ENCODE measurements at places on chromosomes 4 and X.
A peak's percentile ranks its signal among the peaks of the same experiment; 100 is the strongest.

DNA sequence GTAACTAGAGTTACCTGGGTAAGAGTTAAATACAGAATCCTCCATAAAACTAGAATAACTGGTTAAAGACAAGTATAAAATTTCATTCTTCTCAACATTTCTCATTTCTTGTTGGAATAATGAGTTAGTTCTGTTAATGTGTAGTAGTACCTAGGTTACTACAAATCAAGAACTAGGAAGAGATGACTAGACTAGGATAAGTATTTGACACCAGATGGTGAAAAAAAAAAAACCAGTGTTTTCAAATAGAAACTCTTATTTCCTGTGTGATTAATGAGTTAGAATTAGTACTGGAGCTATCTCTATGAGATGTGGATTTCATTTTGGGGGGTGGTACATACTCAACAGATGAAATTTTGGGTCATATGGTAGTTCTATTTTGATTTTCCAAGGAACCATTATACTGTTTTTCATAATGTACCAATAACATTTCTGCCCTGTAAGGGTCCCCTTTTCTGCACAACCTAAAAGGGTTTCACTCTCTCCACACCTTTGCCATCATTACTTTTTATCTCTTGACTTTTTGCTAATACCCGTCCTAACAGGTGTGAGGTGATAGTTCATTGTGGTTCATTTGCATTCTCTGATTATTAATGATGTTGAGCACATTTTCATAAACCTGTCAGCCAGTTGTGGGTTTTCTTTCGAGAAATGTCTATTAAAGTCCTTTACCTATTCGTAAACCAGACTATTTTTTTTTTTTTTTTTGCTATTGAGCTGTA is 1.7 kb upstream of the VCX start:
- DNase-seq: no peak

DNA sequence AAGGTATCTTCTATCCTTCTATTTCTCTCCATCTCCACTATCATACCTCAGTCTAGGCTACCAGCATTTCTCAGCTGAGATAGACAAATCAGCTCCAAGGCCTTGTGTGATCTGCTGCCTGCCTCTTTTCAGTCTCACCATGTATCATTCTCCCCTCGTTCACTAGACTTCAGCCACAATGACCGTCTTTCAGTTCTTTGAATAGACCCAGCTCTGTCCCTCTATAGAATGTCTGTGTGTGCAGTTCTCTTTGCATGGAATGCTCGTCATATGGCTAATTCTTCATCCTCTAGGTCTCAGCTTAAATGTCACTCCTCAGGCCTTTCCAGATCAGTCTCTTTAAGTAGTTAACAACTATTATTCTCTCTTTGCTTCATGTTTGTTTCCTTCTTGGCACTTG is 6.5 kb downstream of the IGBP1 start:
- no peak for DNase-seq

GRCh38 chrX:121216641-121217374 is 169.4 kb downstream of the GLUD2 start:
- no peak for DNase-seq

- DNase-seq: peak; percentile 68
Observed at GRCh38 chr4:154004507-154005170, 215.8 kb upstream of the SFRP2 start.

- peak; percentile 2 for DNase-seq
Observed at GRCh38 chrX:105645667-105646357, 176.5 kb upstream of the NRK start.

GRCh38 chr4:4256799-4257198 is 8.8 kb upstream of the TMEM128 start:
- no peak for DNase-seq

DNA sequence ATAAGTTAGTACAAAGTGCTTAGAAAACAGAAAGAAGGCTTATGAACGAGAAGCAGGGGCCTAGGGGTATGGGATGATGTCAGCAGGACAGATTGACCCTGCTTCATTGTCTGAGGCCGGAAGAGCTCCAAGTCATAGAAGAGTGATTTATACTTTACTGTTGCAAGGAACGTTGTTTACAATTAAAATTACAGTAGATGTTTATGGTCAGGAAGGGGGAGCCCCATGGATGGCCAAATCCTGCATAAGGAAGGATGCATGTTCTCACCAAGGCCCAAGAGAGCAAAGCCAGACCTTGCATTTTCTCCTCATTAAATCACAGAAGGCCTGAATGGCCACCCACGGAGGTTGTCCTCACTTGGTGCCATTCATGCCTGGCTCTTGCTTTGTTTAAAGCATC is 115.3 kb downstream of the LDB2 start:
- no peak for DNase-seq

GRCh38 chr4:159048166-159048886 is 54.6 kb upstream of the RAPGEF2 start:
- peak; percentile 74 for DNase-seq

- DNase-seq: no peak
Observed at GRCh38 chrX:69067841-69068240, 97.4 kb downstream of the PJA1 start.

- no peak for DNase-seq
Observed at GRCh38 chrX:133648594-133648993, 233.3 kb upstream of the GPC4 start.

DNA sequence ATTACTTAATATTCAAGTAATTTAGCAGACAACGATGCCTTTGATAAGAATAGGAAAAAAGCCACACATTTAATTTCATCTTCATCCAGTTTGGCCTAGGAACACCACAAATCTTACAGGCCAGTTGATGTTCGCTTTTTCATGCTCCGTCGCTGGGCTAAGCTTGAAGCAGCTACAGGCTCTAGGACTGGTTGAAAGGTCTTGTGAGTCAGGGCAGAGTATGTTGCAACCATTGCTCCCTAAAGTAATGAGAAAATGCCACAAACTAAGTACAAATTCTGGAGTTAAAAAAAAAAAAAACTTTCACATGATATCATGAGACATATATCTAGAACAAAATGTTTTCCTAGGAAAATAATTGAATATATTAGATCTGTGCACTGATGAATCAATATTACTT is 123.8 kb downstream of the RPS6KA6 start:
- peak; percentile 63 for DNase-seq

DNA sequence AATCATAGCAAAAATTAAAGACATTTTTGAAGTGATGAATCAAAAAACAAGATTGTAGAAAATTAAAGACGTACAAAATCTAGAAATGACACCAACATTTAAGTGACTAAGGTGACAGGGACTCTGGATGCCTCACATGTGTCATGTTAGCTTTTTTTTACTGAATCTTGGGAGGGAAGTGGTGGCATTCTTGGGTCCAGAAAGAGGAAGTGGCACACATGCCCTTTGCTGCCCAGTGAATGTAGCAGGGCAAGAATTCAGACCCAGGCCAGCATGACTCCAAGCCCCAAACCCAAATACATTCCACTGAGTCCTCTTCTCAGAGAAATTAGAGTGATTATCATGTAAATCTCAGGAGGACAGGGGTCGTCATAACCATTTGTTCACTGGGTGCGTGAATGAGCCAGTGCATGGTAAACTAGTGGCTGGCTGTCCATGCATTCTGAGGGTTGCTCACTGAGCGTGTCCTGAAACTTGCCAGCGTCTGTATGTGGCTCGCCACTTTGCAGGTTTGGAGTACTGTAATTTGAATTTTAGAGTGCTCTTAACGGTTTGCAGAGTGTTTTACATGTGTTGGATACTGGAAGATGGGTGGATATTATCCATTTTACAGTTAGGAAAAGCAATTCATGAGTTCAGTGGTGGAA is 55.4 kb upstream of the TBC1D14 start:
- no peak for DNase-seq

DNA sequence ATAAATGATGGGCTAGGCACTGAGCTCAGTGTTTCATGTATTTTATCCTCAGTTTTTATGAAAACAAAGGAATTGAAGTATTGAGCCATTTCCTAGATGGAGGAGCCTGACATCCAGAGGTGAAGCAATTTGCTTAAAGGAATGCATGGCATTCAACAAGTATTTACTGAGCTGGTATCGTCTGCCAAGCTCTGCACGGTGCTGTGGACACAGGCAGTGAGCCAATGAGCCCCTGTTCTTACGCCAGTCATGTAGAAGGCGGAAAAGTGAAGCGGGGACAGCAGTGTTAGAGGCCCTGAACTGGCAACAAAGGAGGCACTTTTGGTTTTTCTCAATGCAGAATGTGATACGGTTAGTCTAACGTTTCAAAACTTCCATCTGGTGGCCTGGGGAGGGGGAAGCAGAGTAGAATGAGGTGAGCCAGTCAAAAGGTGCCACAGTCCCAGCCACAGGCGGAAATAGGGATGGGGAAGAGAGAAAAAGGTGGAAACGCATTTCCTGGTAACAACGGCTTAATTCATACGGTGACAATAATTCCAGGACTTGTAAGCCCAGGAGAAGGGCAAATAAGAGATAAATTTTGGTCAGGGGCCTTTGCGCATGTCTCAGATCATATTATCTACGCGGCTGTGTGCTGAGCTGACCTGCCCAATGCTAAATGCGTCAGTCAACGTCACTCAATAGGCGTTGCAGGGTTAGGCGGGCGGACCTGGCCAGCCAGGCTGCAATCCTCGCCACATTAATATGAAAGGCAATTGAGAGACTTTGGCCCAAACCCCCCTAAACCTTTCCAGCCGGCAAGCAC is 133.9 kb downstream of the AFAP1 start:
- DNase-seq: peak; percentile 97

GRCh38 chr4:14652522-14652921 is 349.8 kb upstream of the CPEB2 start:
- DNase-seq: no peak

GRCh38 chr4:169899295-169899694 is 126.9 kb downstream of the MFAP3L start:
- DNase-seq: peak; percentile 64

- DNase-seq: peak; percentile 21
Observed at GRCh38 chrX:136268051-136269048, 17.1 kb upstream of the MAP7D3 start.

GRCh38 chr4:119646347-119647071 is 17.9 kb upstream of the PDE5A start:
- DNase-seq: no peak

DNA sequence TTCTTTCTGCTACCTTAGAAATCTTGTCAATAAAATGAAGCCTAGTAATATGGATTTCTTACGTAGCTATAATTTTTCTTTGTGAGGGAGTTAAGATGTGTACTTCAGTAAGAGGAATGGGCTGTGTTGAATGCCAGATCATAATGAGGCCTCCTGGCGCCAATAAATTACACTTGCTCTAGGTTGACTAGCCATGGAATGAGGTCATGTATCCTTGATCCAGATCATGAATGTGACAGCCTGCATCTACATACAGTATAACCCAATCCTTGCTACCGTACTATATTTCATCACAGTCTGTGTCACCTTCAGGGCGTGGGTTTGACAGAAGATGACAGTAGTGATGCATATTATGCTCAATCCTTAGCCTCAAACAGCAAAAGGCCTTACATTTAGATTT is 36.2 kb downstream of the NHS start:
- peak; percentile 65 for DNase-seq

- DNase-seq: no peak
Observed at GRCh38 chrX:10120331-10120730, 36.4 kb upstream of the CLCN4 start.

DNA sequence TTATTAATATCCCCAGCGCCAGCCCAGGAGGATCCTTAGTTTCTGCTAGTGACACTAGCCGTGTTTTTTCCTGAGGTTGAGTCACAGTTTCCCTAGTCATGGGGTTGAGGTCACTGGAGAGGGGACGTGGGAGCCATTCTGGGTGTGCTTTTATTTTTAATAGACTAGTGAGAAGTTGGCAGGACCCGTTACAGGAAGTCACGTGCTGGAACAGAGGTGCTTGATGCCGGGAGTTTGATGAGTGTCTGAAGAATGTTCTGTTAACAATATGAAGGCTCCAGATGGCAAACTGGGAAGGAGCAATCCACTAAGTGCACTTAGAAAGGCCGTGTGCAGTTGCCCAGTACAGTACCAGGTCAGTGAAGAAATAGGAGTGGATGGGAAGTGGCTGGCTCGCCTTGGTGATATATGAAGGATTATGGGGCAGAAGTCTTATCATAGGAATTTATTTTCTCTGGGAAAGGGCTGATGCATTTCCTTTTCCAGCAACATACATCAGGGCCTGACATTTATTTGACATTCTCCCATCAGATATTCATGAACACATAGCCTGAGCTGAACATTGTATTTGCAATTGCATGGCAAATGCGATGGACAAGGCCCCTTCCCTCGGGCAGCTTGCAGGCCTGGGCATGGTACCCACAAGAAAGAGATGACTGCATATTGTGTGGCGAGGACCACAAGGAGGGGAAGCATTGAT is 291.8 kb downstream of the FBXW7 start:
- DNase-seq: no peak

Data from renal cortical epithelial cell (primary cell).